ENCODE measurements at places on chromosomes 12 and 14. TPM values are rescaled to one million over a fixed set of nuclear protein-coding genes. Genes with fewer than 3 reads are reported as not detected.
A peak's percentile ranks its signal among the peaks of the same experiment; 100 is the strongest.

Gene BTBD6
- total RNA-seq = 69.6 TPM

Gene TMTC3
- total RNA-seq = 7.1 TPM

Gene SLC35F4
- not detected for total RNA-seq

Gene TAS2R9
- total RNA-seq = not detected

Gene MRPL52
- total RNA-seq = 44.3 TPM

Gene JPH4
- total RNA-seq = not detected

Gene SIX1
- total RNA-seq = not detected

Gene NELL2
- total RNA-seq = 1.4 TPM

DNA sequence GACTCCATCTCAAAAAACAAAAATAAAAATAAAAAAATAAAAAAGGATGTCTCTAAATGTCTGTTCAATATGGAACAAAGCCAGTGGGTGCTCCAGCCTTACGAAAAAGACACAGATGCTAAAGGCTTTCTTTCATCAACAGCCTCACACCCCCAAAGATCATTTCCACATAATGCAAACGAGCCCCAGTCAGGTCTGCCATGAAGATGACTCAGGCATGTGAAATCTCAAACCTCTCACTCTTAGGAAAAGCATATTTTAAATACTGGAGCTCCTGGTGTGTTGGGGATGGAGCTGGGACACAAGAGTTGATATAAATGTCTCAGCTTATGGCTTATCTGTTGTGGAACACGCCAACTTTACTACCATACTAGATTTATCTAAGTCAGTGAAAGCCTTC lies 49.9 kb upstream of the PLXNC1 start:
- no peaks in the 10 kb centered on the region for H3K36me3 ChIP-seq
- no peaks in the 10 kb centered on the region for H3K27me3 ChIP-seq
- H3K4me1 ChIP-seq = peaks cover 6% of the 10 kb centered on the region
- H3K4me3 ChIP-seq = no peak overlapping the region
- H3K27ac ChIP-seq = no peak overlapping the region

- no peak for DNase-seq
- no peaks in the 10 kb centered on the region for H3K4me1 ChIP-seq
- H3K27me3 ChIP-seq = no peaks in the 10 kb centered on the region
- H3K27ac ChIP-seq = no peak overlapping the region
- H3K36me3 ChIP-seq = no peaks in the 10 kb centered on the region
Observed at GRCh38 chr14:34935488-34935887, 47.3 kb upstream of the SRP54 start.

DNA sequence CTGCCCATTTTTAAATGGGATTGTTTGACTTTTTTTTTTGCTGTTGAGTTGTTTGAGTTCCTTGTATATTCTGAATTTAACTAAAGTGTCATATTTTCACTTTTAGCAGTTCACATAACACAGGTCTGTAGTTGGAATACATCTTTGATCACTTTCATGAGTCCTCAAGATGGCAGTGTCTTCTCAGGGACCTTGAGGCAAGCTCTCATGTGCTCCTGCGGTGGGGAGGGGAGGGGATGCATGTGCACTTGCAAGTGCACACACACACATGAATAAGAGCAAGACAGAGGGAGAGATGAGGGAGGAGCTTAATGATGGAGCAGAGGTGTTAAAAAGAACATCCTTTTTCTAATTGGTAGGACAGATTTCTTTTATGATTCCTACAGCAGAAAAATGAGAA lies 291.4 kb upstream of the OR4E1 start:
- H3K4me1 ChIP-seq = no peaks in the 10 kb centered on the region
- no peak for DNase-seq
- H3K4me3 ChIP-seq = no peak overlapping the region

- H3K27me3 ChIP-seq = peaks cover 18% of the 10 kb centered on the region
- H3K4me1 ChIP-seq = no peaks in the 10 kb centered on the region
- H3K27ac ChIP-seq = no peak overlapping the region
- no peak overlapping the region for H3K4me3 ChIP-seq
- H3K36me3 ChIP-seq = no peaks in the 10 kb centered on the region
- DNase-seq = no peak
Observed at GRCh38 chr14:104657101-104657524, 32.3 kb upstream of the INF2 start.

- H3K4me3 ChIP-seq = no peak overlapping the region
- no peak overlapping the region for H3K27ac ChIP-seq
- H3K36me3 ChIP-seq = no peaks in the 10 kb centered on the region
- H3K4me1 ChIP-seq = no peaks in the 10 kb centered on the region
Observed at GRCh38 chr12:100675432-100675831, 101.9 kb downstream of the GAS2L3 start.

GRCh38 chr14:73014105-73014504 lies 12.8 kb downstream of the ZFYVE1 start:
- H3K4me1 ChIP-seq = peaks cover 12% of the 10 kb centered on the region
- H3K27me3 ChIP-seq = no peaks in the 10 kb centered on the region
- no peak for DNase-seq
- peak overlapping the region; percentile 16 for H3K27ac ChIP-seq
- H3K4me3 ChIP-seq = no peak overlapping the region

DNA sequence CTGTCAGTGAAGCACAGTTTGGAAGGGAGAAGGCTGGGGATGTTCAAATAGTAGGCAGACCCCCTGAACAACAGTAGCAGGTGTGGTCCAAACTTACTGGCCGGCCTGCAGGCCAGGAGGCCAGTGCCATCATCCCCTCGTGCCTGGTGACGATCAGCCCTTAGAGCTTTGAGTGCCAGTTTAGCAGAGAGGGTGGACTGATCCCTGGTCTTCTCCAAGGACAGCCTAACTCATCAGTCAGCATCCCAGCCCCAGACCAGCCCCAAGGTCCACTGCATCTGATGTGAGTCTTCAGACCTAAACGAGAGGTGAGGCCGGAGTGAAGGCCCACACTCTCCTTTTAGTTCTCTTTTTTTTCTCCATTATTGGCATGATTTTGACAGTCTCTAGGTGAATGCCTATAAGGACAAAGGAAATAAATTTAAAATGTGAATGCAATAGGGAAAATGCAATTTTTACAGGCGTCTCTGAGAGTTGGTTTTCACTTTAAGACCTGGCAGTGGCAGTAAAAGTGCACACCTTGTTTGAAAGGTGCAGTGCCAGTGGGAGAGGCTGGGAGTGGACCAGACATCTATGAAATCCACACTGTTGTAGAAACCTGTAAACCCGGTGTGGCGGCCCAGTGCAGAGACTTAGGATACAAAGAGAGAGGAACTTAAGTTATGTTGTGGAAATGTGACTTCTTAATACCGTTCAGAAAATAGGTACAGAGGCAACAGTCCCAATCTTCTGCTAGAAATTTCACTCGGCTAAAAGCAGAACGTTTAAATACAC lies 311.2 kb downstream of the CACNA1C start:
- H3K36me3 ChIP-seq = no peaks in the 10 kb centered on the region
- H3K27me3 ChIP-seq = no peaks in the 10 kb centered on the region
- H3K4me3 ChIP-seq = no peak overlapping the region
- peak; percentile 56 for DNase-seq

DNA sequence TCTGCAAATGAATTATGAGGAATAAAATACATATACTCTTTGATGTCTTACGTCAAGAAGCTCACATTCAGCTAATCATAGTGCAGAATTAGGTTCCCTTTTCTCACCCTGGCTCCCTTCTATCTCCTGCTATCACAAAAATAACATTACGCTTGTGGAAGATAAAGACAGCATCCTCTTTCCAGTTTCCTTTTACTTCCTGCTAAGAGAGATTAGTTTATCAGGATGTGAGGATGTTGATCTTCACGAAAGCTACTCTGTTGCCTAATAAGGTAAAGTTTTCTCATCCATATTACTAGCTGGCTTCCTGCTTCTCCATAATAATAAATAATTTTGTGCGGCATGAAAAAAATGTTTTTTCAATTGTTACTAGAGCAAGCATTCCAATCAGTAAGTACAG lies 217.7 kb upstream of the DCN start:
- H3K4me1 ChIP-seq = peaks cover 20% of the 10 kb centered on the region
- H3K27ac ChIP-seq = no peak overlapping the region
- no peak overlapping the region for H3K4me3 ChIP-seq

GRCh38 chr12:66755727-66756395 lies 77.0 kb upstream of the GRIP1 start:
- H3K27ac ChIP-seq = no peak overlapping the region
- no peaks in the 10 kb centered on the region for H3K27me3 ChIP-seq
- H3K4me1 ChIP-seq = no peaks in the 10 kb centered on the region
- H3K36me3 ChIP-seq = no peaks in the 10 kb centered on the region
- no peak for DNase-seq
- H3K4me3 ChIP-seq = no peak overlapping the region

DNA sequence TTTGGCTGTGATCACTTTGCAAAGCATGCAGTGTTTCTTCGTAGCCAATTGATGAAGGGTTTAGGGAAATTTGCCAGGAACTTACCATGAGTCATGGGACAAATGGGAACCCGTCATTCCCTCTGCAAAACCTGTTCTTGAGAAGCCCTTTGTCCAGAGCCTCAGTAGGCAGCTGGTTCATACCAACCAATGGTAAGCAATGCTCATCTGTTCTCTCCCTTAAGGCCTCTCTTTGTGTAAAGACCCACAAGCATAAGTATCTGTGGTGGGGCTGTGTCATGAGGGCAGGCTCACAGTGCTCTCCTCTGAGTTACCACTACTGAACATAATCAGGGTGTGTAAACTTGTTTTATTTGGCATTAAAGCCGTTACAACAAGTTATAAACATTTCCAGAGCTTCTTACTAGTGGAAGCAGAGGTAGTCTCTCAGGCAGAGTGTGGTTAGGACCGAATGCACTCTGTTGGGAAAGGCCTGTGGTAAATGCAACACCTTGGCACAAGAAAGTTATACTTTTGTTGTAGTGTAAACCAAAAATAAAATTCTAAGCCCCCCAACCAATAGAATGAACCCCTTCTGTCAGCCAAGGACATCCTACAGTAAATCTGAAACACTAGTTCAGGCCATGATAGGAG lies 119.8 kb downstream of the SINHCAF start:
- no peak for DNase-seq
- no peak overlapping the region for H3K27ac ChIP-seq
- no peak overlapping the region for H3K4me3 ChIP-seq
- H3K4me1 ChIP-seq = no peaks in the 10 kb centered on the region

- no peaks in the 10 kb centered on the region for H3K36me3 ChIP-seq
- no peak overlapping the region for H3K4me3 ChIP-seq
- H3K27me3 ChIP-seq = no peaks in the 10 kb centered on the region
Observed at GRCh38 chr14:76939015-76939742, 89.3 kb downstream of the IRF2BPL start.

- H3K4me3 ChIP-seq = no peak overlapping the region
- H3K36me3 ChIP-seq = no peaks in the 10 kb centered on the region
- no peaks in the 10 kb centered on the region for H3K27me3 ChIP-seq
- H3K4me1 ChIP-seq = no peaks in the 10 kb centered on the region
- no peak overlapping the region for H3K27ac ChIP-seq
Observed at GRCh38 chr12:18837025-18837424, 99.1 kb downstream of the CAPZA3 start.

- no peak overlapping the region for H3K27ac ChIP-seq
- DNase-seq = no peak
- H3K27me3 ChIP-seq = no peaks in the 10 kb centered on the region
- H3K4me3 ChIP-seq = no peak overlapping the region
- H3K4me1 ChIP-seq = no peaks in the 10 kb centered on the region
Observed at GRCh38 chr12:91846466-91847055, 299.1 kb downstream of the BTG1 start.

GRCh38 chr12:51115533-51115932 lies 32.1 kb upstream of the CSRNP2 start:
- no peak overlapping the region for H3K4me3 ChIP-seq
- peaks cover 14% of the 10 kb centered on the region for H3K36me3 ChIP-seq
- DNase-seq = no peak

GRCh38 chr12:46370792-46371717 lies 1.5 kb downstream of the SLC38A2 start:
- peak; percentile 93 for DNase-seq
- H3K36me3 ChIP-seq = no peaks in the 10 kb centered on the region
- peak overlapping the region; percentile 99 for H3K4me3 ChIP-seq
- peaks cover 51% of the 10 kb centered on the region for H3K4me1 ChIP-seq
- H3K27ac ChIP-seq = peak overlapping the region; percentile 100
- H3K27me3 ChIP-seq = no peaks in the 10 kb centered on the region

- H3K27me3 ChIP-seq = no peaks in the 10 kb centered on the region
- DNase-seq = no peak
- H3K36me3 ChIP-seq = no peaks in the 10 kb centered on the region
- no peaks in the 10 kb centered on the region for H3K4me1 ChIP-seq
- H3K4me3 ChIP-seq = no peak overlapping the region
Observed at GRCh38 chr14:54001189-54001878, 44.7 kb upstream of the BMP4 start.

DNA sequence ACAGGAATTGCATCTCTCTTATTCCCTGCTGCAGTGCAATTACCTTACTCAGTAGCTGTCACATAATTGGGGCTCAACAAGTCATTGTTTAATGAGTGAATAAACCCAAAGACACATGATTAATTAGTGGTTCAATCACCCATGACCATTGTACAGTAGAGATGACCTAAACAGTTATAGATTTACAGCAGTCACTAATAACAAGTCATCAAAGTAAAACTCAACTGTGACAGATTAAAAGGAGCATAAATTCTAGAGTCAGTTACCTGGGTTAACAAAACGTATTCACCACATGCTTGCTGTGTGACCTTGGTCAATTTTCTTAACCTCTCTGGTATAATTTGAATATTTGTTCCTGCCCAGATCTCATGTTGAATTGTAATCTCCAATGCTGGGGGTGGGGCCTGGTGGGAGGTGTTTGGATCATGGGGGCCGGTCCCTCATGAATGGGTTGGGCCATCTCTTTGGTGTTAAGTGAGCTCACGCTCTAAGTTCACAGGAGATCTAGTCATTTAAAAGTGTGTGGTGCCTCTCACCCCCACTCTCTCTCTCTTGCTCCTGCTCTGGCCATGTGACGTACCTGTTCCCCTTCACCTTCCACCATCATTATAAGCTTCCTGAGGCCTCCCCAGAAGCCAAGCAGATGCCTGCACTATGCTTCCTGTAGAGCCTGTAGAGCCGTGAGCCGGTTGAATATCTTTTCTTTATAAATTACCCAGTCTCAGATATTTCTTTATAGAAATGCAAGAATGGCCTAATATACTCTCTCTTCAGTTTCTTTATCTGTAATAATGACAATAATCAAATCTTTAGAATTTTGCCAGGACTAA lies 141.9 kb upstream of the PLEKHG7 start:
- no peak overlapping the region for H3K4me3 ChIP-seq
- H3K4me1 ChIP-seq = peaks cover 26% of the 10 kb centered on the region
- H3K27me3 ChIP-seq = no peaks in the 10 kb centered on the region
- peak overlapping the region; percentile 68 for H3K27ac ChIP-seq

DNA sequence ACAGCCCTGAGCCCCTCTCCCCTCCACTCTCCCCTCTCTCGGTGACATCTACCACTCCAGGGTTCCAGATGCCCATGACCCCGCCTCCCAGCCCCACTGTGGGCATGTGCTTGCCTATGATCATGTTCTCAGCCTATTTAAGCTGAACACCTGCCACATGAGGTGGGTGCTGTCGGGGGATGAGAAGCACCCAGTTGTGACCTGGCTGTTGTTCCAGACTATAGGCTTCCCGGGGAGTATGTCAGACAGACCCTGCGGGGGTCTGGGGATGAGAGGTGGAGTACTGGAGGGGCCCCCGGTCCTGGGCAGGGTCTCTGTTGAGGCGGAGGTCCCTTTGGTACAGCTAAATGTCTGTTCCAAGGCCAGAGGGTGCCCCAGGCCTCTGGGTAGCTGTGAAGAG lies 6.0 kb downstream of the VSX2 start:
- peaks cover 82% of the 10 kb centered on the region for H3K27me3 ChIP-seq
- peaks cover 9% of the 10 kb centered on the region for H3K4me1 ChIP-seq
- no peaks in the 10 kb centered on the region for H3K36me3 ChIP-seq
- DNase-seq = no peak
- no peak overlapping the region for H3K4me3 ChIP-seq
